Inflammatory macrophage (primary cell): ENCODE measurements at places on chromosomes 12 and 14.

DNA sequence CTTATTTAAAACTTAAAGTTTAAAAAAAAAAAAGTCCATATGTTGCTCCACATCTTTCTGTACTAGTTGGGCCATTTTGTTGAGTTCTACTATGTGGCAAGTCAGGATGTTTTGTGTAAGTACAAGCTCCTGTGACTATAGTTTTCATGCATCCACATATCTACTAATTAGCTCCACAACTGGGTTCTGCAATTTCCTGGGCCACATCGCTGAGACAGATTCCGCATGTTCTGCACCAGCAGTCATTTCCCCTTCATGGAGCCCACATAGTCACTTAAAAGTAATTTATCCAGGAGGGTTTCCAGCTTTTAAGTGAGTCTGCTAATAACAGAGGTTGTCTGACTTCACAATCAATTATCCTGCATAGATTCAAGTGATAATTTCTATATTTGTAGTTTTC is 461.4 kb downstream of the ZFP36L1 start:
- DNase-seq, result peak; percentile 68

GRCh38 chr12:92425165-92425564 is 277.6 kb upstream of the PLEKHG7 start:
- no peak for DNase-seq

- no peak for DNase-seq
Observed at GRCh38 chr14:26286913-26287205, 311.0 kb downstream of the NOVA1 start.

DNA sequence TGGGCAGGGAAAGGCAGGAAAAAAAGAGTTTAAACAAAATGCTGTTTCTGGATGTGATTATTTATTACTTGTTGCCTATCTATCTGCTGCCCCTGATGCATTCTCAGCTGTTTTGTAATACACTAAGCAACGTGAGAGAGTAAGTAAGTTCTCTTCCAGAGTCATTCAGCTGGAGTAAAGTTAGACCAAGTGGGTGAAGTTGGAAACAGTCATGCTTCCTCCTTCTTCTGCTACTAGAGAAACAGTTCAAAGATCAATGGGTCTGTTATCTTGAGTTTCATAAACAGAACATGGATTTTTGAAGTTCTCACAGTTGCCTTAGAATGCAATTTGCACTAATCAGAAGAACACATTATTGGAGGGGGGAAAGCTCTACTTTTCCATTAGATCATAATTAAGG is 279.3 kb downstream of the EGLN3 start:
- no peak for DNase-seq

DNA sequence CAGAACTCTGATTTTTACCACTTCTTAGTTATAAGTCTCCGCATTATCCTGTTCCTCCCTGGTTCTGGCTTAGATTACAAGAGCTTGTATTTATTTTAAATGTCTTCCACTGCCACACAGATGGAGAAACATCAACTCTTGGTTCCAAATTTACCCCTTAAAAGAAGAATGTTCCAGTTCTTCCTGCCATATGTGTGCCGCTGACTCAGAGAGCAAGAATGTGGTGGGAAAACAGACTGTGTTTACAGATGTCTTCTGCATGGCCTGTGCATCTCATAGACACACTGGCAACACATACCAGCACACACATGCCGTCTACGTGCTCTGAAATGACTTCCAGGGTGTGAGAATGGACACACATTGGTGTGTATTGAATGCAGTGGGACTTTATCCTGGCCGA is 383.0 kb downstream of the LRIG3 start:
- no peak for DNase-seq

- no peak for DNase-seq
Observed at GRCh38 chr12:47754126-47754525, 4.6 kb downstream of the RAPGEF3 start.

GRCh38 chr12:123928274-123928865 is 44.3 kb downstream of the CCDC92 start:
- peak; percentile 17 for DNase-seq
